ENCODE measurements at places on chromosomes 5 and 9.

DNA sequence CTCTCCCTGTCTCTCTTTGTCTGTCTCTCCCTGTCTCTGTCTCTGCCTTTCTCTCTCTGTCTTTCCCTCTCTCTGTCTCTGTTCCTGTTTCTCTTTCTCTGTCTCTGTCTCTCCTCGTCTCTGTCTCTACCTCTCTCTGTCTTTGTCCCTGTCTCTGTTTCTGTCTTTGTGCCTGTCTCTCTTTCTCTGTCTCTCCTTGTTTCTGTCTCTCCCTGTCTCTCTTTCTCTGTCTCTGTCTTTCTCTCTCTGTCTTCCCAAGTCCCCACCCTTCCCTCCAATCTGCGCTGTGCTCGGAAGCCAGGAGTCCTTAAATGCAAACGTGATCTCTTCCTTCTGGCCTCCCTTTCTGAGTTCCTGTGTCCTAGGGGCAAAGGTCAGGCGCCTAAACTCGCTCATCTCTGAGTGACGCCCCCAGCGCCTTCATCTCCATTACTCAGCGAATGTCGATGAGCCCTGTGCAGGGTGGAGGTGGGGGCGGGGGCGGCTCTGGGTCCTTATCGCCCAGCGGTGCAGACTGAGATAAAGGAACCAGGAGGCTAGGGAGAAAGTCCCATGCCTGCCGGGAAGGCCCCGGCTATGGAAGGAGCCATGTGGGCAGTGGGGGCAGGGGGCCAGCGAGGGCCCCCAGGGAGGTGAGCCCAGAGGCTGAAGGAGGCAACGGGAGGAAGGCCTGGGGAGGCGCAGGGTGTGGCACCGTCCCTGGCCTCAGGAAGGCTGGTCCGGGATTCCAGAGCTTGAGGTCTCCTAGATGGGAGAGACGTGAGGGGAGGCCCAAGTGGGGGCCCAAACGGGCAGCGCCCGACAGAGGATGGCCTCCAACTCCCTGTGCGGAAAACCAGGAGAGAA is 1.5 kb upstream of the SLC6A19 start:
- H3K4me3 ChIP-seq, result peak overlapping the region; percentile 64
- no peaks in the 10 kb centered on the region for H3K36me3 ChIP-seq
- no peaks in the 10 kb centered on the region for H3K27me3 ChIP-seq
- H3K4me1 ChIP-seq, result no peaks in the 10 kb centered on the region
- peak; percentile 85 for DNase-seq

- DNase-seq, result peak; percentile 17
- H3K27ac ChIP-seq, result no peak overlapping the region
- H3K27me3 ChIP-seq, result no peaks in the 10 kb centered on the region
- H3K4me3 ChIP-seq, result no peak overlapping the region
- no peaks in the 10 kb centered on the region for H3K36me3 ChIP-seq
- H3K4me1 ChIP-seq, result no peaks in the 10 kb centered on the region
Measured at GRCh38 chr5:179254638-179255271, 90.5 kb downstream of the ADAMTS2 start.

DNA sequence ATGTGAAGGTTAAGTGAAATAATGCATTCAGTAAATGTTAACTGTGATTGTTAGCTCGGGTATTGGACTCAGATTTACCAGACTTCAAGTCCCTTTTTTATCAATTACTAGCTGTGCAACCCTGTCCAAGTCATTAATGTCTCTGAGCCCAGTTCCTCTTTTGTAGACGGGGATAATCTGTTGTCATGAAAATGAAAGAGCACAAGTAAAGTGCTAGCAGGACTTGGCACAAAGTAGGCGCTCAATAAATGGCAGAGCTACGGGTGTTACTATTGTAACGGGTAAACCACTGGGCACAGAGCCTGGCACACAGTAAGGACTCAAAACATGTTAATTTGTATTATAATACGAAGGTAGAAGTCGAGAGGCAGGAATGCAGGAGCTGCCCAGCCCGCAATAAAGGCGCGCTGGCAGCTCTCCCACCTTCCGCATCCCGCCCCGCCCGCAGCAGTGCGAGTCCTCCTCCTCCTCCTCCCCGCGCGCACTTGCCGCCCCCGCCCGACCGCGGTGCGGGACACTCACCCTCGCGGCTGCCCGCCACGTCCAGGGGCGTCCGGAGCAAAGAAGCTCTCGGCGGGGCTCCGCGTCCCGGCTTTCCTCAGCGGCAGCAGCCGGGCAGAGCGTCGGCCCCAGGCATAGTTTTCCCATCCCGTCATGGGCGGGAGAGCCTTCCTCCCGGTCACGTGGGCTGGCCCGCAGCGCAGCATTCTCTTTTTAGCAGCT is at the start of gene C1QTNF2:
Gene C1QTNF2, minus strand, starts transcription at position 637 of the 723 bp plus-strand sequence. CDS start 15,615 bp downstream, outside the sequence.
- H3K27me3 ChIP-seq, result no peaks in the 10 kb centered on the region
- DNase-seq, result no peak
- H3K4me1 ChIP-seq, result no peaks in the 10 kb centered on the region
- peak within 1 kb of the TSS; percentile 68 for H3K4me3 ChIP-seq
- H3K36me3 ChIP-seq, result no peaks in the 10 kb centered on the region

DNA sequence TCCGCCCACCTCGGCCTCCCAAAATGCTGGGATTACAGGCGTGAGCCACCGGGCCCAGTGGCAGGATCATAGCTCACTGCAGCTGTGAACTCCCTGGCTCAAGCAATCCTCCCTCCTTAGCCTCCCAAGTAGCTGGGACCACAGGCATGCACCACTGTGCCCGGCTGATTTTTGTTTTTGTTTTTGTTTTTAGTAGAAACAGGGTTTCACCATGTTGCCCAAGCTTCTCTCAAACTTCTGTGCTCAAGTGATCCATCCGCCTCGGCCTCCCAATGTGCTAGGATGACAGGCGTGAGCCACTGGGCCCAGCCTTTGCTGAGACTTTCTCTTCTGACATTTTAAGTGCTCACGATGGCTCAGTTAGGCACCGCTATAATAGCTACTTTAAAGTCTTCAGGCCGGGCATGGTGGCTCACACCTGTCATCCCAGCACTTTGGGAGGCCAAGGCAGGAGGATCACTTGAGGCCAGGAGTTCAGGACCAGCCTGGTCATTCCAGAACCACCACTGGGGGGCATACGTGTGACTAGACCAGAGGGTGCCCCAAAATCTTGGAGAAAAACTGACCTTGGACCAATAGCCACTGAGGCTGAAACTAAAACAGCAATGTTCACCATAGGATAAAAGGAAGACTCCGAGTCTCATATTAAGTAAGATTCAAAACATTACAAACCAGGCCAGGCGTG is 3.1 kb upstream of the ENTPD8 start:
- no peak overlapping the region for H3K27ac ChIP-seq
- no peak for DNase-seq
- H3K36me3 ChIP-seq, result no peaks in the 10 kb centered on the region
- peaks cover 4% of the 10 kb centered on the region for H3K27me3 ChIP-seq

DNA sequence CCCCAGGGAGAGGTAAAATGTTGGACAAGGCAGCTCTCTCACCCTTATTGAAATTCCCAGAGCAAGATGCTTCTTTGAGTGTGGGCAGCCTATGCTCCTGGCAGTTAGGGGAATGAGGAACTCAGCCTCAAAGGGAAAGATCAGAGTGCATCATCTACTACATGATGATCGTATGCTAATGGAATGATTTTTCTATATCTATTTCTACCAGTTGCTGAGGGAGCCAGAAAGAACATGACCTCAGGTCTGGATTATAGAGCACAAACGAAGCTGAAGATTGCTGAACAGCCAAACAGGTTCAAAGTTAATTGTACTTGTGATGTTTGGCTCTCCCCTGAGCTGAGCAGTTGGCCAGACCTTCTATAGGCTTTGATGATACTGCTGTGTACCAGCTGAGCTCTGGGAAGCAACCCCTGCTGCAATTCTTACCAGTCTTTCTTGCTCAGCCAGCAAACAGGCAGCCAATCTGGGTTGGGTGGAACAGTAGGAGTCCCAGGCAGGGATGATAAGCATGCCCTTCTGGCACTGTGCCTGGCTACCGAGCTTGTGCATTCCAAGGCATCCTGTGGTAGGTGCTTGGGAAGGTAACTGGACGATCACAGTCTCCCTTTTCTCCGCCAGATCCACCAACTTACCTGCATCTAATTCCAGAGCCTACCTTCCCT is 10.3 kb upstream of the FBXL7 start:
- H3K36me3 ChIP-seq, result no peaks in the 10 kb centered on the region
- no peak for DNase-seq
- H3K27ac ChIP-seq, result no peak overlapping the region
- no peak overlapping the region for H3K4me3 ChIP-seq
- H3K27me3 ChIP-seq, result no peaks in the 10 kb centered on the region
